ENCODE measurements at places on chromosomes 6 and 20. TPM values are rescaled to one million over a fixed set of nuclear protein-coding genes. Genes with fewer than 3 reads are reported as not detected.

Gene LAMA2
- total RNA-seq = 1.5 TPM

Gene CNR1
- 0.26 TPM for total RNA-seq

- peaks cover 34% of the 10 kb centered on the region for H3K4me1 ChIP-seq
- no peaks in the 10 kb centered on the region for H3K36me3 ChIP-seq
- peaks cover 59% of the 10 kb centered on the region for H3K27me3 ChIP-seq
These were observed 88.6 kb downstream of the OPRM1 start for GRCh38 chr6:154127657-154128056.

GRCh38 chr6:149242883-149243282 lies 74.6 kb upstream of the TAB2 start:
- no peak for DNase-seq
- H3K4me3 ChIP-seq = no peak overlapping the region
- H3K4me1 ChIP-seq = no peaks in the 10 kb centered on the region
- H3K36me3 ChIP-seq = no peaks in the 10 kb centered on the region
- H3K27me3 ChIP-seq = no peaks in the 10 kb centered on the region

DNA sequence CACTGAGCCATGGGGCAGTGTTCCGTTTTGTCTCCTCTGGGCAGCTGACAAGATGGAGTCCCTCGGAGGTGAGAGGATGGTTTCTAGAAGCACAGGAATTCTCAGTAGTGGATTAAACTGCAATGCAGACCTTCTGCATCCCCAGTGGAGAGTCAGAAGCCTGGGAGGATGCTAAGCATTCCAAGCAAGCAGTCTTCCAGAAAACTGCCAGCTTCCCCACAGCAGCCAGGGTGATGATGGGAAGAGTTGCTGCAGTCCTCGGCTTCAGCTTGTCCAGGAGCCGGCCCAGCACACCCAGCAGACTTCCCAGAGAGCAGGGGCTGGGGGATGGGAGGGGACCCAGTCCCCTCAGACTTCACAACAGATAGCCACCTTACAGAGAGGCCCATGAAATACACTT lies 163.6 kb downstream of the LY86 start:
- H3K36me3 ChIP-seq = no peaks in the 10 kb centered on the region
- H3K27ac ChIP-seq = no peak overlapping the region
- DNase-seq = peak; percentile 63
- H3K27me3 ChIP-seq = no peaks in the 10 kb centered on the region
- peaks cover 32% of the 10 kb centered on the region for H3K4me1 ChIP-seq
- H3K4me3 ChIP-seq = no peak overlapping the region

DNA sequence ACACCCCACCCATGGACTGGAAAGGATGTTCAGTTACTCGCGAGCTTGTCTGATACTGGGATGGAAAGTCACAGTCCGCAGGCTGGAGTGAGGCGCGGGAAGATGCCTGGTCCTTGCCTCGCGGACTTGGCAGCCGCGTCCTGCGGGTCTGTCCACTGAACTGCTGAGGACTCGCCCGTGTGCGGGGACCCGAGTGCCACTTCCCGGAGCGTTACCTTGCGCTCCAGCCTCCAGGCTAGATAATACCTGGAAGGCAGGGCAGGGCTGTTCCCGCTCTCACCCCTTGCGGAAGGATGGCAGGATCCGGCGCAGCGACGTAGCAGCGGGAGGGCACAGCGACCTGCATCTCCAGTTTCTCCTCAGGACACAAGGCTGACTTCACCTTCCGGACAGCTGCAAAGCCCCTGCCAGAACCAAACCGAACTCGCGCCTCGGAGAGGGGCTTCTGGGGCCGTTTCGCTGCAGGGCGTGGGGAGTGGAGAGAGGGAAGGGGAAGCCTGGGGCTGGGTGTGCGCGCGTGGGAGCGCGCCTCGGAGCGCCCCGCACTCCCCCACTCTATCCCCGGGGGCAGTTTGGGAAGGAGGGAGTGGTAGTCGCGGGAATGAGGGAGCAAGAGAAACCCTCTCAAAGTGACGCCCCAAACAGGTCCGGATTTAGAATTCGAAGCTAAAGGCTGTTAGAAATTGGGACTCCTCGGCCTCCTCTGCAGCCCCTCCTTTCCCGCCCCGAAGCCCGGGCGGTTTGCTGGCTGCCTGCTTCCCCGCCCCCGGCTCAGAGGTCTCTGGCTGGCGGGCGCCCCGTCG lies at the start of gene KCNQ5:
KCNQ5 (plus strand) TSS at position 774 of the 803 bp plus-strand sequence.
- no peaks in the 10 kb centered on the region for H3K36me3 ChIP-seq
- H3K4me1 ChIP-seq = peaks cover 24% of the 10 kb centered on the region
- DNase-seq = peak; percentile 49
- peaks cover 70% of the 10 kb centered on the region for H3K27me3 ChIP-seq
- H3K4me3 ChIP-seq = peak within 1 kb of the TSS; percentile 64
- no peak within 1 kb of the TSS for H3K27ac ChIP-seq

GRCh38 chr20:39070484-39071231 lies 108.5 kb downstream of the DHX35 start:
- no peaks in the 10 kb centered on the region for H3K36me3 ChIP-seq
- no peaks in the 10 kb centered on the region for H3K27me3 ChIP-seq
- H3K4me3 ChIP-seq = no peak overlapping the region
- H3K4me1 ChIP-seq = peaks cover 8% of the 10 kb centered on the region
- no peak overlapping the region for H3K27ac ChIP-seq

- no peak overlapping the region for H3K27ac ChIP-seq
- H3K36me3 ChIP-seq = no peaks in the 10 kb centered on the region
- DNase-seq = peak; percentile 81
- no peaks in the 10 kb centered on the region for H3K27me3 ChIP-seq
These were observed 233.5 kb upstream of the QKI start for GRCh38 chr6:163180874-163181541.

DNA sequence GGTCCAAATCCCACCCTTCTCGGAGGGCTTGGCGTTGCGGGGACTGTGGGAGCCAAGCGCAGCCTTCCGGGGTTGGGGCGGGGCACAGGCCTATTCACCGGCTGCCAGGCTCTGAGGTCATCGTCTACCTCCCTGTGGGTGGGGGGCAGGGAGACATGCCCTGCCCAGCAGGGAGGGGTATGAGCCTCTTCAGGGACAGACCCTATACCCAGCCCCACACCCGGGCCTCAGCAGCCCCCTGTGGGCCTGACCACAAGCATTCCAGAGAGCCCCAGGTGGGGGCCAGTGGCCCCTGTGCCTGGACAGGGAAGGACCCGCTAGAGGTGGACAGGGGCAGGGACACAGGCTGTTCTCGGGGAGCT lies 11.6 kb downstream of the LAMA5 start:
- peaks cover 34% of the 10 kb centered on the region for H3K4me1 ChIP-seq
- no peaks in the 10 kb centered on the region for H3K27me3 ChIP-seq
- H3K27ac ChIP-seq = no peak overlapping the region
- no peak overlapping the region for H3K4me3 ChIP-seq
- H3K36me3 ChIP-seq = no peaks in the 10 kb centered on the region
- DNase-seq = peak; percentile 43
